NCI-H1436 treated with DMSO at 0.1 percent for 48 hours (cell line): ENCODE measurements at places on chromosomes 4 and X.

DNA sequence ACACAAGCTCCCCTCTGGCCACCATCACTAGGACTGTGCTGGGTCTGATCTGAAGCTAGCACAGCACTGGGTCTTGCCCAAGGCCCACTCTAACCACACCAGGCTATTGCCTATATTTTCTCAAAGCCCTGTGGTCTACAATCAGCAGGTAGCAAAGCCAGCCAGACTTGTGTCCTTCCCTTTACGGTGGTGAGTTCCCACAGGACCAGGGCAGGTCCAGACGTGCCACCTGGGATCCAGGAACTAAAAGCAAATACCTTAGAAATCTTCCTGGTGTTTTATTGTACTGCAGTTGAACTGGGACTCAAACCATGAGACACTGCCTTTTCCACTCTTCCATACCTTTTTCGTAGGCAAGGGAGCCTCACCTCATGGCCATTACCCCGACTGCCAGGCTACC lies 9.0 kb upstream of the MAGEC2 start:
- no peak for DNase-seq

DNA sequence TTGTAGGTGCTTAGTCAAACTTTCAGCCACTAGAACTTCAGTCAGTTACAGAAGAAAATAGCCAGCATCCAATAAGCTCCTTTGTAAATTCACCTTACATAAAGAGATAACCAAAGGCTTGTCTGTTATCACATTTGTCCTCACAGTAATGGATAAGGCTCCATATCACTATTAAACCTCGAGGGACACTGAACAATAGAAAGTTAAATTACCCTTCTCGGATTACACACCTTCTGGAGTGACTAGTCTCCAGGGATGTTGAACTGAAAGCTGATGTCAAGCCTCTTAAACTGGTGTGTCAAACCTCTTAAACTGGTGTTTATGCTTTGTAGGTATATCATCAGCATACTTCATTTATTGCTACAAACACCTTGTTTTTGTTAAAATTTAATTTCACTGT lies 639.0 kb downstream of the CENPC start:
- DNase-seq: peak; percentile 50

GRCh38 chr4:82739287-82740190 lies 59.1 kb downstream of the SCD5 start:
- DNase-seq: no peak

GRCh38 chr4:14196131-14196530 lies 568.6 kb upstream of the BOD1L1 start:
- no peak for DNase-seq

DNA sequence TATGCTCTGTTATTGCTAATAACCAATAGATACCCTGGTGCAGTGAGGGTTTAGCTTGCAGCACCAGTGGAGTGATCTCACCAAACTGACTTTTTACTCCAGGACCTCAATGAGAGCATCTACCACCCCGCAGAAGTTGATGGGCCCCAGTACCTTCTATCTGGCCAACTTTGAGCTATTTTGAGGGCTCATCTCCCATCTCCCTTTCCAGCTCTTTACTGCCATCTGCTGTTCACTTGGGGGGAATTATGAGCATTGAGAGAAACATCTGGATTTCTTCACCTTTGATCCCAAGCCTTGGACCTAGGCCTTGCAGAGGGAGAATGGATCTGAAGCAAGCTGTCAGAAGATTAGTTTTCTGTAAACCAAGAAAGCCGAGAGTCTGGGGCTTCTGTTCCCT lies 143.6 kb downstream of the TMEM164 start:
- DNase-seq: no peak

- no peak for DNase-seq
Measured at GRCh38 chr4:1035510-1035909, 24.1 kb downstream of the FGFRL1 start.

DNA sequence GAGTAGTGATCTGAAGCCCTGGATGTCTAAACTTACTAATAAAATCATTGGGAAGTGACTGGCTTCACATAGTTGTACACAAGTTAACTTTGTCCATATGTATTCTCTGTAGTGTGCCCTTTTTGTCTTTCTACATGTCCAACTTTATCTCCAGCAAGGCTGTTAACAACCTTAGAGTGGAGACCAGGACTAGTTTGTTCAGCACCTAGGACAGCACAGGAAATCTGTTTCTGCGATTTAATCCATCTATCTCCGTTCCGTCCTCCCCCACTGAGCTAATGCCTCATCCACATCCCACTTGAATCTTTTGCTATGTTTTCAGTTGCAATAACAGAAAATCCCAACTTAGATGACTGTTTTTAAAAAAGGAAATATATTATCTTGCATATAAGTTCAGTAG lies 3.4 kb upstream of the ARR3 start:
- no peak for DNase-seq

GRCh38 chrX:15475486-15475885 lies 17.6 kb downstream of the PIR start:
- DNase-seq: no peak

DNA sequence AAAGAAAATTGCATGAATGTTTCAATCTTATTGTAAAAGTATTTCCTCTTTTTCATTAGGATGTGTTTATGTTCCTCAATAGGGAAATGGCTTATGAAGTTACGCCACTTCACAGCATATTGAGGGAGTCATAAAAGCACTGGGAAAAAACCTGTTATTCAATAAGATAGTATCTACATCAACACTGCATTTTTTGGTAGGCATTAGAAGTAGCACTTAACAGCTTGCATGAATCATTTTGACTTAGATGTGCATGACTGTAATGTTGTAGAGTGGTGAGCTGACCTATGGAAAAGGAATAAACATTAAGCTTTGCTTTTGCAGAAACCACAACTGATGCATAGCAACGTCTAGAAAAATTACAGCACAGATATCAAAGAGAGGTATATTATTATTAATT lies 111.2 kb upstream of the GRXCR1 start:
- no peak for DNase-seq

- DNase-seq: no peak
Measured at GRCh38 chrX:109704563-109704962, 28.5 kb downstream of the ACSL4 start.

GRCh38 chr4:177301126-177301639 lies 8.5 kb upstream of the NEIL3 start:
- no peak for DNase-seq

DNA sequence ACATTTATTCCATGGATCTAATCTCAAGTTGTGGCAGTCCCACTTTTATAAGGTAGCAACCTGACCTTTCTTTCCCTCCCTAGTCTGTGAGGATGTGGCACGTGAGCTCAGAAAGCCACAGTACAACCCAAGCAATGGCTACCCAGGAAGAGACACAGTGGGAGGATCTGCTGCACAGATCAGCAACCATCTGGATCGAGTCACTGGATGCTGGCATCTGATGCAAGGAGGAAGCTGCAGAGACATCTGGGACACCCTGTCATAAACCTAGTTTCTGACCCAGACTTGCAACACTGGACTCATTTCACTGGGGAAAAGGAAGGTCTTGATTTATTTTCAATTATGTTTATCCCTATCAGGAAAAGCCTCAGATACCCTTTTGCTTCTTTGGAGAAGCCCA lies 327.1 kb downstream of the PAPSS1 start:
- no peak for DNase-seq

DNA sequence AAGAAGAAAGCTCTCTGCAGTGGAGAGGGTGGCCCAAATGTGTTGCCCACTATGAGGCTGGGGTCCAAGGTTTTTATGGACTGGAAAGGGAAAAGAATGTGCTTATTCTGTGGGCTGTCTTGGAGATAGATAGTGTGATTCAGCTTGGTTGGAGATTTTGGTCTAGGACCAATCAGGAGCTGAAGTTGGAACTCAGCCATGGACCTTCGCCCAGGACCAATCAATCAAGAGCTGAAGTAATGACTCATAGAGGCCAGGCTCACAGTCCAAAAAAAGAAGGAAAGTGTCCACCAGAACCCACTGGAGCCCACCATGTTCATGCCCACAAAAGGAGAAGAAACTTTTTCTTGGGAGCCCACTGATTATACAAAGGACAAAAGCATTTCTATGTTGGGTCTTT lies 369.5 kb downstream of the UBE2NL start:
- no peak for DNase-seq

DNA sequence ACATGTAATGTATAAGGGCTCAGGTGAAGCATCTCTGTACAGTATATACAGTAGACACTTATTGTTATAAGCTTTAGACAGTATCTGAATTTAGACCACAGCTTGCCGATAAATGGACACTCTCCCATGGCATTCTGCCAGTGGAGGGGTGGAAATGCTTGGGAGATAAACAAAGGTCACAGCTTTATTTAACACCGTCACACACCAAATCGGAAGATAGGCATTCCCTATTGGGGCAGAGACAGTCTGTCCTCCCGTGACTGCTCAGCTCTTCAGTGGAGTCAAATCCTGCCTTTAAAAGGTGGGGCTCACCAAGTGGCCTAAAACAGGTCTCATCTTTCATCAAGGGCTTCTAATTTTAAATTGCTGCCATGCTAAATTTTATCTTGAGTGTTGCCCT lies 178.8 kb downstream of the CAMK2D start:
- DNase-seq: no peak

DNA sequence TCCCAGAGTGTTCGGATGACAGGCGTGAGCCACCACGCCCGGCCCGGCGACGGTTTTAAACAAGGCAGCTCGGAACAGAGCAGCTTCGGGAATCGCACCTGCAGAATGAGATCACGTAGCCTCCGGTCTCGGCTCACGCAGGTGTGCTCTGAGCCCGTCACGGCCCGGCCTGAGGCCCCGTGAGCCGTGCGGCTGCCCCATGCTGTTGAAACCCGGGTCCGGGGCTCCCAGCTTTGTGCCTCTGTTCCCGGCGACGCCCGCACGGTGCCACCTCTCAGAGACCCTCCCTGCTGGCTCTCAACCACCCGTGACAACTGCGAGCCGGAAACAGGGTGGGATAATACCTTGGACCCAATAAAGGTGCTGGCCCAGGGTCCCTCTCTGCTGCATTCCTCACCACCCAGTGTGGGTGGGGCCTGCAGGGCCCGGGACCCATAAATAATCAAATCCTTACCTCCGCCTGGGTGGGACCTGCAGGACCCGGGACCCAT lies 13.4 kb upstream of the PLCXD1 start:
- no peak for DNase-seq

- no peak for DNase-seq
Measured at GRCh38 chrX:31217084-31217483, 145.2 kb upstream of the FTHL17 start.

- no peak for DNase-seq
Measured at GRCh38 chrX:129034196-129034595, 489.1 kb downstream of the SMARCA1 start.

DNA sequence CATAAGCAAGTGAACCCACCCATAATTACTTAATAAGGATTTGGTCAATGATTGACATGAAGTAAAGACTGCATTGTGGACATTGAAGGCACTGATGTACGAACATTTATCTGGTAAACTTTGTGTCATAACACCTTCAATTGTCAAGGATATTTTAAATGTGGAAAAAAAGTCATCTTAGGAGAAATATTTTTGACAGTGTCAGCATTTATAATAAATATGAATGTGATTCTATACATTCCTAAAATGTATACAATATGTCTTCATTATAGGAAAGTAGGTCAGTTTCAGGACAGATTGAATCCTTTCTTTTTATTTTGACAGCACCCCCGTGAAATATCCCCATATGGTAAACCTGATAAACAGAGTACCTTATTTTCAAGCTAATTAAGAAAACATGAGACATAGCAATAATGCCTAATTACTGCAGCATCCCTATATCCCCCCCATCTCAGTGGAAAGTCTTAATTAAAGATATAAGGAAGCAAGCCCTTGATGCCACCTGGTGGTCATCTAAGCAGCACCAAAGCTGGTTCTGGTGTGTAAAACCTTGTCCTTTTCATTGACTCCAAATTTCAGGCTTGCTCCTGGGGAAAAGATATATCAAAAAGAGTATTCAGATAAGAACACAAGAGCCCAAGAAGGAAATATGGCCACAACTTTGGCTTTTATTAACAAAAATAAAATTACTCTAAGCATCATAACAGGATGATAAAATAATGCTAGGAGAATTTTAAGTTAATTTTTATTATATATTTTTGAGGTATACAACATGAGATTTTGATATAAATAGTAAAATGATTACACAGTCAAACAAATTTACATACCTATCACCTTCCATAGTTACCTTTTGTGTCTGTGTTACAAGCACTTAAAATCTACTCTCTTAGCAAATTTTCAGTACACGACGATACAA lies 379.7 kb downstream of the TLL1 start:
- no peak for DNase-seq

DNA sequence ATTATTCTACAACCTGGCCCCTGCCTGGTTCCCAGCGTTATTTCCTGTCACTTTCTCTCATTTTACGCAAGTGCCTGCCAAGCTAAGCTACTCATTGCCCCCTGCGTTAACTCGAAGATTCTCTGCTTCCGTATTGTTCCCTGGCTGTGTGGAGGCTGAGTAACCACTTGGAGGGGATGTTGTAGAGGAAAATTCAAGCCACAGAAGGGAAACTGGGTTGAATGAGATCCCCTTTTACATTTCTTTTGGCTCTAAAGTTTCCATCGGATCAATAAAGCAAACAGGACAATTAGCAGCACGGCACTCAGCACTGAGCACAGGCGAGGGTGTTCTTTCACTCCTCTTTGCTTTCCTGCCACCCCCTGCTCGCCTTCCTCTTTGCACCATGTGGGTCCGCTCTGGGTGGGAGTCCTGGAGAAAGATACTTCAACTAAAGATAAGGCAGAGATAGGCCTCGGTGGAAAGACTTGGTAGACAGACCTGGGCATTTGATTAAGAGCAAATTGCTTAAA lies 4.2 kb upstream of the TMSB4X start:
- DNase-seq: no peak

- DNase-seq: no peak
Measured at GRCh38 chrX:87961471-87961870, 443.9 kb downstream of the KLHL4 start.

- DNase-seq: no peak
Measured at GRCh38 chrX:32673193-32673592, 538.2 kb downstream of the DMD start.

GRCh38 chr4:79225360-79225759 lies 100.5 kb downstream of the NAA11 start:
- no peak for DNase-seq

- no peak for DNase-seq
Measured at GRCh38 chr4:74632634-74633033, 161.7 kb downstream of the BTC start.

DNA sequence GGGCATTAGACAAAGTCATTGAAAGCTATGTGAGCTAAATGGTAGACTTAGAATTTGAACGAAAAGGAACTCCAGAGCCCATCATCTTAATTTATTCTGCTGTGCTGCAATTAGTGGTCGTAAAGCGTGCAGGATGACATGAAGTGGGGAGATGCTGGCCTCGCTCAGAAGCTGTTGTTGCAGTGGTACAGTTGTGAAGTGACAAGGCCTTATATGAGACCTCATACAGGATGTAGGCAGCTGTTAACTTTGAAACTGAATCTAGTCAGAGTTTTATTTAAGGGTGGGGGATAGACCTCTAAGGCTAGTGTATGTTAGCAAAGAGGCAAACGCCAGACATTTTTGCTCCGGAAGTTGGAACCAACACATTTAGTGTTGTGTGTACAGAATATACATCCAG lies 13.4 kb downstream of the KLF3 start:
- no peak for DNase-seq

DNA sequence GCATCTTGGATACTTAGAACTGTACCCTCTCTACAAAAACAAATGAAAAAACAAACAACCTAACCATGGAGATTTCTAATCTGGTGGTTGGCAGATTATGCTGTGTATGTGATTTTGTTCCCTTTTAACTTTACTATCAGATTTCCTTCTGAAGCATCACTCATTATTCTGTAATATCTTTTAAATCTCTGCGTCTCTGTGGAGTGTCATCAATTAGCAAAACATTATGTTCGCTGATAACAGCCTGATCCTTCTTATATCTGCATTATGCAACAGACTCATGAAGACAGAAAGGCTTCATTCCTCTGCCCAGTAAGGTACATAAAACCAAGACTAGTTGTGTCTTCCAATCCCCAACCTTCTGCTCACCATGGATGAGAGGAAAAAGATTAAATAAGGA lies 110.3 kb upstream of the PDE5A start:
- DNase-seq: no peak
